Lung (tissue), 17 donors: ENCODE measurements at places on chromosomes 5 and 9. TPM values are rescaled to one million over a fixed set of nuclear protein-coding genes. Genes with fewer than 3 reads are reported as not detected.

FOCAD gene
- total RNA-seq, result 62.1 TPM

ANKRD18A gene
- total RNA-seq, result 2.7 TPM

PPP1R26 gene
- 29.6 TPM for total RNA-seq

DMRT3 gene
- total RNA-seq, result not detected

GRCh38 chr5:34656001-34656699 is at the start of gene RAI14:
Gene RAI14, plus strand, starts transcription at chr5:34656328. Its CDS starts 30,592 bp downstream, at chr5:34686920.
- H3K36me3 ChIP-seq, result no peaks in the 10 kb centered on the region
- H3K4me1 ChIP-seq, result peaks cover 11% of the 10 kb centered on the region
- H3K27me3 ChIP-seq, result no peaks in the 10 kb centered on the region
- peak within 1 kb of the TSS; percentile 82 for H3K27ac ChIP-seq
- peak within 1 kb of the TSS; percentile 70 for H3K4me3 ChIP-seq
- peak; percentile 86 for DNase-seq

- H3K4me3 ChIP-seq, result peak overlapping the region; percentile 51
- DNase-seq, result peak; percentile 57
- H3K36me3 ChIP-seq, result peaks cover 7% of the 10 kb centered on the region
- H3K27me3 ChIP-seq, result no peaks in the 10 kb centered on the region
Measured at GRCh38 chr5:68214482-68215207, 911 bp upstream of the PIK3R1 start.

- peaks cover 13% of the 10 kb centered on the region for H3K27me3 ChIP-seq
- no peak for DNase-seq
- no peak overlapping the region for H3K4me3 ChIP-seq
- no peaks in the 10 kb centered on the region for H3K36me3 ChIP-seq
Measured at GRCh38 chr5:80569086-80569960, 757 bp downstream of the ANKRD34B start.

DNA sequence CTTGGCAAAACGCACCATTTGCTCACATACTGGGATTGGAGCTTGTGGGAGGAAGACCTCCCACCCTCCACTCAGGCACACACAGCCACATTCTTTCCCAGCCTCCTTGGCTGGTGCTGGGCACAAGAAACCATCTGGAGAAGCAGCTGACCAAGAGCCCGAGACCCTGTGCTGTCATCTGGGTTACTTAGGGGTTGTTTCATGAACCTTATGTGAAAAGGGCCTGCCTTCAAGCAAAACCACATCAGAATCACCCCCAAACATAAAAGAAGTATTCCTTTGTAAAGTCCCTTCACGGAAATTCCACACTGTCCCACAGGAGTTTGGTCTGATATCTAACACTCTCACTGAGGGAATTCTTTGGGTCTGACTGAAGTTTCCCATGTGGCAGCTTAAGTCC is 172.1 kb downstream of the NR3C1 start:
- peak; percentile 91 for DNase-seq
- no peaks in the 10 kb centered on the region for H3K27me3 ChIP-seq
- H3K4me1 ChIP-seq, result peaks cover 10% of the 10 kb centered on the region
- no peak overlapping the region for H3K4me3 ChIP-seq
- H3K36me3 ChIP-seq, result no peaks in the 10 kb centered on the region

GRCh38 chr9:108812396-108813025 is 43.3 kb downstream of the ACTL7B start:
- H3K4me3 ChIP-seq, result no peak overlapping the region
- H3K4me1 ChIP-seq, result no peaks in the 10 kb centered on the region
- peak; percentile 86 for DNase-seq
